Activated naive CD8-positive, alpha-beta T cell treated with anti-CD3 and anti-CD28 coated beads, Interleukin-2, amount 10 ng/mL, durations not matched to agents 7 days and 5 days (primary cell): ENCODE measurements at places on chromosomes 1 and 21.

- DNase-seq, result peak; percentile 52
- H3K27ac ChIP-seq, result peak overlapping the region; percentile 35
- peaks cover 1% of the 10 kb centered on the region for H3K27me3 ChIP-seq
- H3K4me1 ChIP-seq, result peaks cover 42% of the 10 kb centered on the region
- no peak overlapping the region for H3K4me3 ChIP-seq
Measured at GRCh38 chr1:32992489-32993323, 28.1 kb upstream of the RNF19B start.

- H3K36me3 ChIP-seq, result no peaks in the 10 kb centered on the region
- H3K4me1 ChIP-seq, result no peaks in the 10 kb centered on the region
- H3K4me3 ChIP-seq, result no peak overlapping the region
- no peak for DNase-seq
- no peak overlapping the region for H3K27ac ChIP-seq
Measured at GRCh38 chr1:92759361-92759760, 25.5 kb downstream of the EVI5 start.

DNA sequence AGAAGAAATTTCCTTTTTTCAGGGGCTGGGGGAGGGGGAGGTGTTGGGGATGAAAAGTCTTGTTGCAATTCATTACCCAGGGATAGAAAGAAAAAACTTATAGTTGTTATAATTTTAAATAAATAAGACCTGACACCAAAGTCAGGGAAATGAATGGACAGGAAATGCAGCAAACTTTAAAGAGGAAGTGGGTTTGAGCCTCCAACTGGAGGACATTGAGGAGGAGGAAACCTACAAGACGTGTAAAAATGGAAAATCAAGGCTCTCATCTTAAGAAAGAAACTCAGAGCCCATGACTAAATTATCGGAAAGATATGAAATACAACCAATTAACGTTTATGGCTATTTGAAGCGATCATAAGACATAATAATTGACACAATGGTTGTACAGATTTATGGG, 54.4 kb downstream of the NIBAN1 start:
- peaks cover 2% of the 10 kb centered on the region for H3K36me3 ChIP-seq
- H3K4me3 ChIP-seq, result no peak overlapping the region
- peaks cover 11% of the 10 kb centered on the region for H3K27me3 ChIP-seq
- no peak overlapping the region for H3K27ac ChIP-seq
- DNase-seq, result no peak
- H3K4me1 ChIP-seq, result no peaks in the 10 kb centered on the region

DNA sequence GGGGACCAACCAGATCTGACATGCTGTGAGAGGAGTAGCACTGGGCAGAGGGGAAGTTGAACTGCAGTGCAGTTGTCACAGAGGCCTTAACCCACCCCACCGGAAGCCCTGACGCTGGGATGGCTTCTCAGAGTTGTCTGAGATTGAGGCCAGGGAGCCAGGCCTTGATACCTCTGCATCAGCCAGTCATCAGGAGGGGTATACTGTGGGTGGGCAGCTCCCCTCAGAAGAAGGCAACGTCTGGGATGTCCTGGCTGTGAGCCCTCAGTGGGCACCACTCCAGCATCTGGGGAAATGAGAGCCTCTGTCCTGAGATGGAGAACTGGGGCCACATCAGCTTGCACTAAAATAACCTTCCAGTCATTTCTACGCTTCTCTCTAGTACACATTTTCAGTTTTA, 47.9 kb upstream of the BCAR3 start:
- H3K4me3 ChIP-seq, result no peak overlapping the region
- no peak overlapping the region for H3K27ac ChIP-seq
- H3K27me3 ChIP-seq, result peaks cover 7% of the 10 kb centered on the region

DNA sequence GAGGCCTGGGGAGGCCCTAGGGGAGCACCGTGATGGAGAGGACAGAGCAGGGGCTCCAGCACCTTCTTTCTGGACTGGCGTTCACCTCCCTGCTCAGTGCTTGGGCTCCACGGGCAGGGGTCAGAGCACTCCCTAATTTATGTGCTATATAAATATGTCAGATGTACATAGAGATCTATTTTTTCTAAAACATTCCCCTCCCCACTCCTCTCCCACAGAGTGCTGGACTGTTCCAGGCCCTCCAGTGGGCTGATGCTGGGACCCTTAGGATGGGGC, 5.2 kb downstream of the ELF3 start:
- DNase-seq, result no peak
- no peaks in the 10 kb centered on the region for H3K36me3 ChIP-seq
- H3K4me1 ChIP-seq, result peaks cover 2% of the 10 kb centered on the region
- no peak overlapping the region for H3K27ac ChIP-seq
- H3K27me3 ChIP-seq, result peaks cover 3% of the 10 kb centered on the region

DNA sequence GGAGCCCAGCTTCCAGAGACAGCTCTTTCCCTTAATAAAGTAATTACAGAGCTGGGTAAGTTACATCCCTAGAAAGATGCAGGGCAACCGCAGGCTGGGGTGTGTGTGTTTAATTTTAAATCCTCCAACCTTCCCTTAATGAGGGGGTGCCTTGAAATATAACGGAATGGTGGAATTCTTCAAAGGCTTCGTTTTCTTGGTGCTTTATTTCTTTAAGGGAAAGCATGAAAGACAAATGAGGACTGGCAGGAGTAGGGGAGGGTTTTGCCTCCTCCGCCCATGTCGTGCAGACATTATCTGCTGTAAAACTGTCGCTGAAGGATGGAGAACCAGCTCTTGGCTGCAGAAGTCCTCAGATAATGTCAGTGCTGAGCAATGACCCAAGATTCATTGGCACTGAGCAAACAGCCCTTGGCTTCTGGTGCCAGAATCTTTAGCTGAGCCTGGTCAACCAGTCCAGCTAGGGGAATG, 15.5 kb downstream of the SLC6A17 start:
- no peak overlapping the region for H3K27ac ChIP-seq
- H3K4me3 ChIP-seq, result no peak overlapping the region
- no peaks in the 10 kb centered on the region for H3K36me3 ChIP-seq
- no peak for DNase-seq
- H3K27me3 ChIP-seq, result peaks cover 4% of the 10 kb centered on the region

GRCh38 chr1:183838221-183838620, 33.3 kb downstream of the RGL1 start:
- H3K4me3 ChIP-seq, result no peak overlapping the region
- H3K4me1 ChIP-seq, result peaks cover 13% of the 10 kb centered on the region
- peaks cover 5% of the 10 kb centered on the region for H3K36me3 ChIP-seq
- H3K27ac ChIP-seq, result peak overlapping the region; percentile 9
- DNase-seq, result no peak
- H3K27me3 ChIP-seq, result no peaks in the 10 kb centered on the region

DNA sequence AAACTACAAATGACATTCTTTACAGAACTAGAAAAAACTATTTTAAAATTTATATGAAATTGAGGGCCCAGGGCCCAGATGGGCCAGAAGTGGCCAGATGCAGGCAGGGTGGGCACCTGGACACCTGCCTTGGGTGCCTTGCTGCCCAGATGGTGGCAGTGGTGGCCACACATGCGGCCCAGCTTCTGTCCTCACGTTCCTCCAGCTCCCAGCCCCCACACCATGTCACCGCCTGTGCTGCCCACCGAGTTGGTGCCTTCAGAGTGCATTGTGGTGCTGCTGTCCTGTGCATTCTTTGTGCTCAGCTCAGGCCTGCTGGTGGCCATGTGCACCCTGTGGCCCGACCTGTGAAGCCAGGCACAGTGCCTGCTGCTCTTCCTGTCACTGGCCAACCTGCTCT, 216.8 kb upstream of the CXADR start:
- H3K36me3 ChIP-seq, result no peaks in the 10 kb centered on the region
- DNase-seq, result no peak
- H3K4me3 ChIP-seq, result no peak overlapping the region

GRCh38 chr1:174883409-174883808, 116.3 kb upstream of the CACYBP start:
- no peak overlapping the region for H3K4me3 ChIP-seq
- no peak for DNase-seq
- no peaks in the 10 kb centered on the region for H3K27me3 ChIP-seq
- H3K4me1 ChIP-seq, result no peaks in the 10 kb centered on the region
- no peak overlapping the region for H3K27ac ChIP-seq

DNA sequence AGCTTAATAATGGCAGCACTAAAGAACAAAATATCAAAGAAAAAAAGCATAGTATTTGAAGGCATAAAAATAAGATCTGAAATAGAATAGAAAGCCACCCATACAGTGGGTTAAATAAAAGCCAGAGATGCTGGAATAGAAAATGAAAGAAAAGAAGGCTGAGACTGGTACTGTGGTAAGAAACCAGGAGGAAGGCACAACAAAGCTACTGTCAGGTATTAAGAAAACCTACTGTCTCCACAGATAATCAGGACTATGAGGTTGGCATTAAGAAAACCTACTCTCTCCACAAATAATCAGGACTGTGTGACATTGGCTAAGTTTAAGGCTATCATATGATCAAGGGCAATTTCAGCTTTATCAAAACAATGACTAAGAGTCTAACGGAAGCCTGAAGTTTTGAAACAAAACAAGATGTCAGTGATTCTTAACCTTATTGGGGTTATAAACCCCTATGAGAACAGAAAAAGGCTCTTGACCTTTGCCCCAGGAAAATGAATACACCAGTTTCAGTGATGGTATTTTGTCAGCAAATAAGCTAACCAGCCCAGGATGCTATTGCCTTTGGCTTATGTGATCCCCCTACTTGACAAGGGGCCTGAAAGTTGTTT, 24.4 kb downstream of the MCOLN2 start:
- H3K36me3 ChIP-seq, result peaks cover 22% of the 10 kb centered on the region
- peak overlapping the region; percentile 66 for H3K4me3 ChIP-seq
- DNase-seq, result no peak
- H3K27ac ChIP-seq, result peak overlapping the region; percentile 69
- H3K4me1 ChIP-seq, result peaks cover 41% of the 10 kb centered on the region
- no peaks in the 10 kb centered on the region for H3K27me3 ChIP-seq

- peak; percentile 35 for DNase-seq
- no peak overlapping the region for H3K27ac ChIP-seq
- no peaks in the 10 kb centered on the region for H3K4me1 ChIP-seq
- peak overlapping the region; percentile 30 for H3K4me3 ChIP-seq
- no peaks in the 10 kb centered on the region for H3K27me3 ChIP-seq
- no peaks in the 10 kb centered on the region for H3K36me3 ChIP-seq
Measured at GRCh38 chr1:237864338-237865244, 26.1 kb downstream of the ZP4 start.

GRCh38 chr21:38660333-38661196, 145.2 kb upstream of the ETS2 start:
- no peaks in the 10 kb centered on the region for H3K36me3 ChIP-seq
- peaks cover 4% of the 10 kb centered on the region for H3K4me1 ChIP-seq
- no peak overlapping the region for H3K27ac ChIP-seq
- peaks cover 56% of the 10 kb centered on the region for H3K27me3 ChIP-seq

DNA sequence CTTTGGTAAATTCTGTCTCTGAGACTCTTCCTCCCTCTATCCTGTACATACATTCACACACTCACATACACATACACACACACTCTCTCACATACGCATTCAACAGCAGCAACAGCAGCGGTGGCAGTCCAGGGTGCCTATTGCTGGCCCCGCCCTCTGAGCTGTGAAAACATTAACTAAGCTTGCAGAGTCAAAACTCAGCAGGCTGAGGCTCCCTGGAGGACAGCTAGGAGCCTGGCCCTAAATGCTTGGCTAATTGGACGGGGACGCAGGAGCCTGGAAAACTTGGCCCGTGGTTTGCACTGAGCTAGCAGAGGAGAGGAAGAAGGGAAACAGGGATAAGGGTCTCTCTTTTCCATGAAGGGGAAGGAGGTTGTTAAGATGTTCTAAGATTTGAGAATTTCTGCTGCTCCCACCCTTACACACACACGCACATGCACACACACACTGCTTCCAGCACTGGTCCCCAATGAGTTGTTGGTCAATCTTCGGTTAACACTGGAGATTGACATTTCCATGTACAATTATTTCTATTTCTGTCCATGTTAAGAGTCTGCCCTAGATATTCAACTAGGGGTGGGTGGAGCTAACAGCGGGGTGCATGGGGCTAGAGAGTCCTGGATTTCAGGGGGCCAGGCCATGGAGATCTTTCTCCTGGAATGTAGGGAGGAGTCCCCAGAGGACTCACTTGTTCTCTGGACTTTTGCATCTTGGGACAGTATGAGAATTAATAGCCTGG, 94.2 kb downstream of the PLXNA2 start:
- DNase-seq, result no peak
- H3K4me3 ChIP-seq, result no peak overlapping the region
- peaks cover 5% of the 10 kb centered on the region for H3K27me3 ChIP-seq
- H3K4me1 ChIP-seq, result no peaks in the 10 kb centered on the region

DNA sequence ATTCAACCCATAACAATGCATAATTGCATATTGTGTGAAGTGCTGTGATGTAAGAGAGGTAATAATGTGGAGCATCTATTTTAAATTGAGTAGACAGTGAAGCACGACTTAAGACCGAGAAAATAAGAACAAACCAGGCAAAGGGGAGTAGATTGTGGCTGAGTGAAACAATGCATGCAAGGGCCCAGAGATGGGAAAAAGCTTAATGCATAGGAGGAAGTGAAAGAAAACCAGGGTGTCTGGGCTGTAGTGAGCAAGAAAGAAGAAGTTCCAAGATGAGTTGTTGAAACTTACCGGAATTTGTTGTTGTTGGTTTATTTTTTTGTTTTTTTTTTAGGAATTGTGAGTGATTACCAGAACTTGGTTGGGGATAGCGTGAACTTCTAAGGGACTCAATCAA, 104.7 kb downstream of the SNX7 start:
- no peak for DNase-seq
- H3K36me3 ChIP-seq, result no peaks in the 10 kb centered on the region
- H3K4me3 ChIP-seq, result no peak overlapping the region
- H3K4me1 ChIP-seq, result no peaks in the 10 kb centered on the region

GRCh38 chr1:246907472-246907871, 24.3 kb downstream of the AHCTF1 start:
- no peak for DNase-seq
- H3K4me3 ChIP-seq, result no peak overlapping the region
- peaks cover 10% of the 10 kb centered on the region for H3K4me1 ChIP-seq
- no peaks in the 10 kb centered on the region for H3K27me3 ChIP-seq
- peaks cover 36% of the 10 kb centered on the region for H3K36me3 ChIP-seq

GRCh38 chr1:45644661-45645060, 20.8 kb upstream of the CCDC17 start:
- H3K27me3 ChIP-seq, result no peaks in the 10 kb centered on the region
- H3K27ac ChIP-seq, result no peak overlapping the region
- no peak for DNase-seq
- H3K4me3 ChIP-seq, result no peak overlapping the region
- peaks cover 1% of the 10 kb centered on the region for H3K4me1 ChIP-seq
- H3K36me3 ChIP-seq, result peaks cover 16% of the 10 kb centered on the region
